ENCODE measurements at places on chromosomes 5 and 9.

DNA sequence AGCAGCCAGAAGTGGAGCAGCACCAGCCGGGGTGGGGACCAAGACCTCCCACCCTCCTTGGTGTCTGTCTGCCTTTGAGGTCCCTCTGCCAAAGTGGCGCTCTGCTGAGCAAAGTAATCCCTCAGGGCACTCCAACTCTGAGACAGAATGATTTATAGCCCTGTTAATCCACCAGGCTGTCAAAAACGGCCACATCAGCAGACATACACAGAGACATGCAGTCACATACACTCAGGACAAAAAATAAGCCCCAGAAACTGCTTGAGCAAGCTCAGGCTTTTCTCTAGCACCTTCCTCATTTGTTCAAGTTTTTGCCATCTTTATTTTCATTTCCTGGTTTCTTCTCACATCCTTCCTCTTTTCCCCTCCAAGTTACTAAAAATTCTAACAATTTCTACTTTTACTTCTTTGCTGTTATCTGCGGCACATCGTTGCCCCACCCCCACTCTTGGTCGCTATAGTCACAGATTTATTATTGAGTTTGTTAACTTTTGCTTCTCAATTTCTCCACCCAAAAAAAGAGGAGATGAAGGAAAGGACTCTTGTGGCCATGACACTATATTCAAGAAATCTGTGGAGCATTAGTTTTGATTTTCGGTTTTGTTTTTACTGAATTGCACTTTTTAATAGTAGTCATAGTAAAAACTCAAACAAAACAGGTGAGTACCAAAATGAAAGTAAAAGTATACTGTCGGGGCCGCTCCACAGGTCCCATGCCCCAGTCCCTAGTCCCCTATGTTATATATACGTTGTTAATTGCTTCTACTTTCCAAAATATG lies 17.4 kb upstream of the ADRB2 start:
- no peak for DNase-seq

GRCh38 chr5:39775086-39775796 lies 350.5 kb upstream of the DAB2 start:
- DNase-seq, result no peak

DNA sequence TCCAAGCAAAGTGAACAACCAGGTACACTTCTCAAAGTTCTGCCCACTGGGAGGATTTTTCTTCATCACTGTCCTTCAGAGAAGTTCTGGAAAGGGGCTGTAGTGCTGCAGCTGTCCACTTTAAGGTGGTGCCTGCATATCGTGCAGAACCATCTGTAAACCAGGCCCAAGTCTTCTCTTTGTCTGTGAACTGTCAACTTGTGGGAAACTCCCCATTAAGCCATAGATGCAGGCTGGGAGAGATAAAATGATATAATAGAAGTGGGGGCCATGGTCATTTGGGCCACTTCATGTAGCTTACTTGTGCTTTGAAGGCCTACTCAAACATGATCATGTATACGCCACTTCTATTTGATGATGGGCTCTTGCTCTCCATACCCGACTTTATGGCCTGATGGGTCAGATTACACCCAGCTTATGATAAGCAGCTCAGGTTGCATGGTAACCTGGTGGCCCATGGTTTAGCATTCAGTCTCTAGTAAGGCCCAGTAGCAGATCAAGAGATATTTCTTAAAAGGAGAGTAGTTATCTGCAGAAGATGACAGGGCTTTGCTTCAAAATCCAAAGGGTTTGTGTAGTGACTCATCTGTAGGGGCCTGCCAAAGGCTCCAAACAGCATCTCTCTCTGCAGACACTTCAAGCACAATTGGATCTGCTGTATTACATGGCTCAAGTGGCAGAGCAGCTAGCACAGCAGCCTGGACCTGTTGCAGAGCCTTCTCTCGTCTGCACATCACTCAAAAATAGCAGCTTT lies 15.7 kb upstream of the BTF3 start:
- no peak for DNase-seq

DNA sequence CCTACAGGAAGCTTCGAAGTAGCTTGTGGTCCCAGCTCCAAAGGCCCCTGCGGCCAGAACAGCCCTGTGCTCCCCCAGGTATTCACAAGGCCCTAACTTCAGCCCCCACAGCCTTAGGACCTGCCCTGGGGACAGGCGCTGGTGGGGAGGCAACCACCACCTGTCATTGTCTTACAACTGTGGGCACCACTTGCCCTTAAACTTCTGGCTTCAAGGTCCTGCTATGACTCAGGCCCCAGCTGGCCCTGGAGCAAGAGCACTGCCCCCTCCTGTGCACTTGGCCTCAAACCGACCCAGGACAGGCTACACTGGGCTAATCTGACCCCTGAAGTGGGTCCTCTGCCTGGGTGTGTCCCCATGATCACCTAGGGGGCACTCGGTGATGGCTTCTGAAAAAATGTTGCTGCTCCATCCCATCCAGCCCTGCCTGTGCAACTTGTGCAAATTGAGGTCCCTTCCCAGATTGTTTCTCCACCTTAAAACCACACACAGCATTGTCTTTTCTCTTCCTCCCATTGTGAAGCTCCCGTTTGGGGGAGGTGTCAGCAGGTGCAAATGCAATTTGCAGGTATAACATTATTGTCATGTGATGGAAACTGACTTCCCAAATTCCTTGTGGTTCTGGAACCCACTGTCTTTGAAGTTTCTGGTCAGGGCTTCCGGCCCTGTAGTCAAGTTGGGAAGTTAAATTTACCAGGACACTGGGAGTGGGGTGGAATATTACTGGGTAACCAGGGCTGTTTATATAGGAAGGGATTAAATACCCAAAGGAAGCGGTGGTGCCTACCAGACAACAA lies 1.1 kb upstream of the PROB1 start:
- DNase-seq, result no peak

- DNase-seq, result no peak
Observed at GRCh38 chr9:124356745-124357390, 58.4 kb downstream of the PSMB7 start.
